Left forelimb (tissue), 1 donor: ENCODE measurements at places on chromosomes 7 and 10.

GRCh38 chr7:157545681-157546060 is 208.9 kb downstream of the DNAJB6 start:
- no peak for DNase-seq

- no peak for DNase-seq
Observed at GRCh38 chr10:75773231-75773780, 341.9 kb downstream of the LRMDA start.

DNA sequence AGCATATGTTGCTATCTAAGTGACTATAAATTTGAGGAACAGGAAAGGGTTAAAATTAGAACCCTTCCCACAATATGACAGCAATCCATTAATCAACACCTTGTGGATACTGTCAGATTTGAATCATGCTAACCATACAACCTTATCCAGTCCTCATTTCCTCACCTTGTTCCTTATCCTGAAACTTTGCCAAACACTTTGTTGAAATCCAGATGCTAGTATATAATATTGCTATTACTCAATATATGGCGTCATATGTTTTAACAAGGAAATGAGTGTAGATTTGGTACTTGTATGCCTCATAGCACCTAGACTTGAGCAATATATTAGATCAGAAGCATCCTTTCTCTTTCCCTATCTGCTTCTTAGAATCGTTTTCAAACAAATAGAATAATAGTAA is 66.3 kb upstream of the SLC25A13 start:
- no peak for DNase-seq

DNA sequence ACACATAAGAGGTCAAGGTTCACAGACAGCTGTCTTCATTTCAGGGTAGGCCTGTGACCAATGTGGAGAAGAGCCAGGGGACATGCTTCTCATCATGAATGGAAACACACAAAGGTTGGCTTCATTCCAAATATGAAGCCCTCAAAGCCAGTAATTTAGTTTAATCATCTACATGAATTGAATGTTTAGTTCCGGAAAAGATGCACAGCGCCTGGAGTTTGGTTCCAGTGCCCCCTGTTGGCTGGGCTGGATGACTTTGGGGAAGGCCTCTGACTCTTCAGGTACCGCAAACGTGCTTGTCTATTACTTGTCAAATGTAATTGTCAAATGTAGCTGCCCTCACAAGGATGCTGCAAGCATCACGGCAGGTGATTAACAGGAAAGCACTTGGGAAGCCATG is 130.7 kb downstream of the ADRA2A start:
- no peak for DNase-seq

DNA sequence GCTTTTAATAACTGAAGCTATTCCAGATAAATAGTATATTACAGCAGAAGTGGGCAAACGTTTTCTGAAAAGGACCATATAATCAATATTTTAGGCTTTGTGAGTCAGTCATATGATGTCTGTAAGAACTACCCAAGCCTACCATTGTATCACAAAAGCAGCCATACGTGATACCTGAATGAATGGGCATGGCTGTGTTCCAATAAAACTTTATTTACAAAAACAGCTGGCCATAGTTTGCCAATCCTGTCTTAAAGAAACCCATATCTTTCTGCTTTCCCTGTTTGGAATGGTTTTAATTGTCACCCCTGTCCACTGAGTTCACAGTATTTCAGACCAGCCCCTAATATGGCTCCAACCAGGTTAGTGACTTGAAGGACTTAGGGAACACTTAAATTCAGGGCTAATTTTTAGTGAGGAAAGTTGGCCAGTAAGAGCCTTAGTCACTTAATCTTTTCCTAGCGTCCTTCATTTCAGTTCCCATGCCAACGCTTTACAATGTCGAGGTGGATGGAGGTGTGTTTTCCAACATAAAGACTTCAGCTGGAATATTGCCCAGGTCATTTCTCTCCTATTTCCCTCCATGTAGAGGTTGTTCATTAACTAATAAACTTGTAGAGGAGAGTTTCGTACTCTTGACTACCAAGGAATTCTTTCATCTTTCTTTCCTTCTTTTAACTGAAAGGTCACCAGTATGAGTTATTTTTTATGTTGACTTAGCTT is 184.5 kb downstream of the TRIL start:
- no peak for DNase-seq

DNA sequence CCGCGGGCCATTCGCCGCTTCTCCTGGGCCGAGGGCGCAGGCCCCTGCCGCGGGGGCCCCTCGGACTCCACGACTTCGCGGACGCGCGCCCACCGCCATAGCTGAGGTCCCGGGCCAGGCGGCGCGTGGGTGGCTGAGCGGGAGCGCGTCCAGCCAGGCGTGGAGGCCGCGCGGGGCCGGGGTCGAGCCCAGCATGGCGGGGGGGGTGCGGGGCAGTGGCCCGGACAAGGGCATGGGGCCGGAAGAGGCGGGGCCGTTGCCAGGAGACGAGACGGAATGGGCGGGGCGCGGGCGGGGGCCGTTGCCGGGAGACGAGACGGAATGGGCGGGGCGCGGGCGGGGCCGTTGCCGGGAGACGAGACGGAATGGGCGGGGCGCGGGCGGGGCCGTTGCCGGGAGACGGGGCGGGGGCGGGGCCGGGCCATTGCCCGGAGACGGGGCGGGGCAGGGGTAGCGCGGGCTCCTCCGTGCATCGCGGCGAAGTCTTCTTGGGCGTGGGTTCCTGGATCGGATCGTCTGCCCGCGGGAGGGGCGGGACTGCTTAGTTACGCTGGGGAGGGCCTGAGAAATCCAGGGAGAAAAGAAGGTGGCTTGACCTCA is 14.8 kb downstream of the ADAM8 start:
- DNase-seq = no peak

- DNase-seq = no peak
Observed at GRCh38 chr7:138460176-138460648, at the start of gene TRIM24. Gene TRIM24, plus strand, starts transcription at chr7:138460259. Its CDS starts 290 bp downstream, at chr7:138460549.

GRCh38 chr7:20596653-20597052 is 18.8 kb upstream of the ABCB5 start:
- no peak for DNase-seq
